Chondrocyte (in vitro differentiated cells): ENCODE measurements at places on chromosomes 1 and 21.

- H3K36me3 ChIP-seq: no peaks in the 10 kb centered on the region
- peaks cover 6% of the 10 kb centered on the region for H3K4me1 ChIP-seq
- H3K4me3 ChIP-seq: no peak overlapping the region
- DNase-seq: no peak
Measured at GRCh38 chr1:34973326-34973725, 11.8 kb downstream of the TMEM35B start.

DNA sequence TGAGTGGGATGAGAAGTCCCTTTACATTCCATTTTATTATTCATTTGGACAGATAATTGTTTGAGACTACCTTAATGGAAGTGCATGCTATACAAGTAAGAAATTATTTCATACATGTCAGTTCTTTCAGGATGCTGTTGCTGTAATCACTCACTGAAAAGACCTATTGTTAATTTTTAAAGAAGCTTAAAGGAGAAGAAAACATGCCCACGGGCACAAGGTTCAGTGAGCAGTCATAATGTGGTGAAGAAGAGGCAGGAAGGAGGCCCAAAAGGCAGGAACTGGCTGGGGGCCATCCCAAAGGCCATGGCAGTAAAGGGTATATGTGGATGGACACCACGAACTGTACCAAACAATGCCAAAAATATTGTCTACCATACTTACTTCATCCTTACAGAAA, 206.0 kb downstream of the LYPLAL1 start:
- H3K4me1 ChIP-seq: peaks cover 6% of the 10 kb centered on the region
- no peaks in the 10 kb centered on the region for H3K27me3 ChIP-seq
- no peaks in the 10 kb centered on the region for H3K36me3 ChIP-seq
- DNase-seq: no peak
- H3K27ac ChIP-seq: no peak overlapping the region
- H3K4me3 ChIP-seq: no peak overlapping the region

- DNase-seq: no peak
- H3K4me3 ChIP-seq: no peak overlapping the region
- H3K4me1 ChIP-seq: peaks cover 13% of the 10 kb centered on the region
- H3K27ac ChIP-seq: no peak overlapping the region
- H3K36me3 ChIP-seq: peaks cover 58% of the 10 kb centered on the region
Measured at GRCh38 chr1:119914071-119914470, 17.8 kb upstream of the ADAM30 start.

- no peaks in the 10 kb centered on the region for H3K27me3 ChIP-seq
- no peak overlapping the region for H3K4me3 ChIP-seq
- H3K27ac ChIP-seq: no peak overlapping the region
- DNase-seq: no peak
- H3K4me1 ChIP-seq: peaks cover 63% of the 10 kb centered on the region
Measured at GRCh38 chr21:34203851-34204420, 130.6 kb downstream of the MRPS6 start.

- no peak for DNase-seq
- H3K27me3 ChIP-seq: no peaks in the 10 kb centered on the region
- H3K36me3 ChIP-seq: peaks cover 3% of the 10 kb centered on the region
- peaks cover 31% of the 10 kb centered on the region for H3K4me1 ChIP-seq
- peak overlapping the region; percentile 94 for H3K27ac ChIP-seq
Measured at GRCh38 chr1:150066838-150067183, 765 bp upstream of the VPS45 start.

- H3K4me3 ChIP-seq: no peak overlapping the region
- DNase-seq: no peak
- H3K27me3 ChIP-seq: peaks cover 91% of the 10 kb centered on the region
- H3K27ac ChIP-seq: no peak overlapping the region
- H3K36me3 ChIP-seq: peaks cover 6% of the 10 kb centered on the region
- peaks cover 37% of the 10 kb centered on the region for H3K4me1 ChIP-seq
Measured at GRCh38 chr1:197918807-197919345, 1.7 kb downstream of the LHX9 start.

- H3K36me3 ChIP-seq: peaks cover 2% of the 10 kb centered on the region
- H3K4me1 ChIP-seq: peaks cover 79% of the 10 kb centered on the region
- peak overlapping the region; percentile 98 for H3K27ac ChIP-seq
- no peak for DNase-seq
- H3K27me3 ChIP-seq: no peaks in the 10 kb centered on the region
- peak overlapping the region; percentile 18 for H3K4me3 ChIP-seq
Measured at GRCh38 chr1:201602413-201603265, 63.7 kb downstream of the NAV1 start.

DNA sequence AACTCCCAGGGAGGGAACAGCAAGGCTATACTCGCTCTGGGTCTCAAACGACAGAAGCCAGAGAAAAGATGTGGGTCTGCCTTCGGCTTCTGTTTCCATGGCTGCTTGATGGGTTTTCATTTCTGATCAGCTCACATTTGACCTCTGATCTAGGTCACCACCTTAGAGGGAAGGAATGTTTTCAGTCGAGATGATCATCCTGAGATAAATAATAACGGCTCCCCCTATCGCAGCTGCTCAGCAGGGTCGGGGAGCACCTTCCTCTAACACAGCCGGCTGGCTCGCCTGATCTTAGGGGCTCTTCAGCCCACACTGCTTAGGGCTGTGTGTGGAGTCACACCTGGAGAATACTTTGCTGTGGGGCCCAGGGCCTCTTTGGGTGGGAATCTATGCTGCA, 53.1 kb upstream of the ZNF648 start:
- DNase-seq: no peak
- no peaks in the 10 kb centered on the region for H3K36me3 ChIP-seq
- peaks cover 17% of the 10 kb centered on the region for H3K27me3 ChIP-seq
- H3K4me3 ChIP-seq: no peak overlapping the region

- H3K4me3 ChIP-seq: no peak within 1 kb of the TSS
- DNase-seq: no peak
- H3K4me1 ChIP-seq: peaks cover 3% of the 10 kb centered on the region
- no peaks in the 10 kb centered on the region for H3K36me3 ChIP-seq
Measured at GRCh38 chr1:204870160-204870912, at the start of gene NFASC. TSS of gene NFASC (plus strand) at chr1:204870862. CDS start at chr1:204944316, 73,454 bp downstream.

DNA sequence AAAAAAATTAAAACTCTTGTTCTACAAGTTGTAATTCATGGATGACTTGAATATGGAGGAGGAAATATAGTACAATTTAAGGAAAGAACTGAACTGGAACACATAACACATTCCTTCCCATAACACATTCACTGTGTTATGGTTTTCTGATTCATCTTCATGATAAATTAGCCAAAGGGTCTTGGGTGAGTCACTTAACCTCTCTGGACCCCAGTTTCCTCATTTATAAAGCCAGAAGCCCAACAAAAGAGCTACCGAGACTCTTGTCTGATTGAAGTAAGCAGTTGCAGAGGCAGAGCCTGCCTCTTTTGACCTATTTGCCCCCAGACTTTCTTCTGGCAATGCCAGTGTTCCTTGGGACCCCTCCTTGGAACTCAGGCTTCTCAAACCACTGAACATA, 161.9 kb upstream of the KCTD3 start:
- peaks cover 5% of the 10 kb centered on the region for H3K27me3 ChIP-seq
- no peak overlapping the region for H3K27ac ChIP-seq
- no peaks in the 10 kb centered on the region for H3K36me3 ChIP-seq
- DNase-seq: no peak
- H3K4me1 ChIP-seq: no peaks in the 10 kb centered on the region
- H3K4me3 ChIP-seq: no peak overlapping the region

GRCh38 chr1:202207292-202207691, 13.7 kb downstream of the LGR6 start:
- no peak for DNase-seq
- H3K4me3 ChIP-seq: no peak overlapping the region
- H3K27me3 ChIP-seq: no peaks in the 10 kb centered on the region

GRCh38 chr1:186178426-186179043, 196.5 kb downstream of the TPR start:
- peaks cover 19% of the 10 kb centered on the region for H3K36me3 ChIP-seq
- H3K27ac ChIP-seq: no peak overlapping the region
- H3K27me3 ChIP-seq: no peaks in the 10 kb centered on the region

- H3K4me3 ChIP-seq: no peak overlapping the region
- no peaks in the 10 kb centered on the region for H3K4me1 ChIP-seq
- DNase-seq: no peak
- no peak overlapping the region for H3K27ac ChIP-seq
Measured at GRCh38 chr1:143625886-143626285, 345.9 kb downstream of the FAM72C start.

GRCh38 chr1:199308349-199308846, 669.6 kb downstream of the PTPRC start:
- peaks cover 11% of the 10 kb centered on the region for H3K4me1 ChIP-seq
- H3K27me3 ChIP-seq: no peaks in the 10 kb centered on the region
- H3K36me3 ChIP-seq: no peaks in the 10 kb centered on the region
- no peak overlapping the region for H3K4me3 ChIP-seq
- H3K27ac ChIP-seq: no peak overlapping the region

GRCh38 chr1:166629946-166630345, 209.3 kb upstream of the POGK start:
- no peak overlapping the region for H3K27ac ChIP-seq
- no peak overlapping the region for H3K4me3 ChIP-seq
- H3K27me3 ChIP-seq: peaks cover 8% of the 10 kb centered on the region
- no peak for DNase-seq

- no peaks in the 10 kb centered on the region for H3K27me3 ChIP-seq
- peaks cover 44% of the 10 kb centered on the region for H3K4me1 ChIP-seq
- peak overlapping the region; percentile 35 for H3K4me3 ChIP-seq
- no peak for DNase-seq
- H3K36me3 ChIP-seq: no peaks in the 10 kb centered on the region
Measured at GRCh38 chr1:243916160-243916559, 66.1 kb upstream of the AKT3 start.

GRCh38 chr1:152244576-152245273, 20.7 kb upstream of the HRNR start:
- H3K27me3 ChIP-seq: no peaks in the 10 kb centered on the region
- no peak overlapping the region for H3K4me3 ChIP-seq
- no peak for DNase-seq
- H3K27ac ChIP-seq: no peak overlapping the region
